ENCODE measurements at places on chromosomes 5 and 9.
A peak's percentile ranks its signal among the peaks of the same experiment; 100 is the strongest.

- no peak for DNase-seq
Measured at GRCh38 chr9:70403166-70403565, 11.3 kb downstream of the KLF9 start.

GRCh38 chr5:10627160-10627701 is 63.4 kb downstream of the ANKRD33B start:
- DNase-seq, result no peak

DNA sequence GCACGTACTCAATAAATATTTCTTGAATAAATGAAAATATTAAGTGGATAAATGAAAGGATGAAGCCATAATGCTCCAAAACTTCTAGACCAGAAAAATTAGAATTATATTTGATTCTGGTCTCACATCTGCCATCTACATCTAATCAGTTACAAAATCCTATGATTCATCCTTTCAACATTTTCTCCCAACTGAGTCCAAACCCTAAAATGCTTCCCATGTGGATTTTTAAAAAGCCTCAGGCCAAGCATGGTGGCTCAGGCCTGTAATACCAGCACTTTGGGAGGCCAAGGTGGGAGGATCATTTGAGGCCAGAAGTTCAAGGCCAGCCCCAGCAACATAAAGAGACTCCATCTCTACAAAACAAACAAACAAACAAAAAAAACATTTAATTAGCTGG is 31.6 kb upstream of the FST start:
- no peak for DNase-seq

- no peak for DNase-seq
Measured at GRCh38 chr5:120535900-120536299, 71.8 kb downstream of the PRR16 start.

DNA sequence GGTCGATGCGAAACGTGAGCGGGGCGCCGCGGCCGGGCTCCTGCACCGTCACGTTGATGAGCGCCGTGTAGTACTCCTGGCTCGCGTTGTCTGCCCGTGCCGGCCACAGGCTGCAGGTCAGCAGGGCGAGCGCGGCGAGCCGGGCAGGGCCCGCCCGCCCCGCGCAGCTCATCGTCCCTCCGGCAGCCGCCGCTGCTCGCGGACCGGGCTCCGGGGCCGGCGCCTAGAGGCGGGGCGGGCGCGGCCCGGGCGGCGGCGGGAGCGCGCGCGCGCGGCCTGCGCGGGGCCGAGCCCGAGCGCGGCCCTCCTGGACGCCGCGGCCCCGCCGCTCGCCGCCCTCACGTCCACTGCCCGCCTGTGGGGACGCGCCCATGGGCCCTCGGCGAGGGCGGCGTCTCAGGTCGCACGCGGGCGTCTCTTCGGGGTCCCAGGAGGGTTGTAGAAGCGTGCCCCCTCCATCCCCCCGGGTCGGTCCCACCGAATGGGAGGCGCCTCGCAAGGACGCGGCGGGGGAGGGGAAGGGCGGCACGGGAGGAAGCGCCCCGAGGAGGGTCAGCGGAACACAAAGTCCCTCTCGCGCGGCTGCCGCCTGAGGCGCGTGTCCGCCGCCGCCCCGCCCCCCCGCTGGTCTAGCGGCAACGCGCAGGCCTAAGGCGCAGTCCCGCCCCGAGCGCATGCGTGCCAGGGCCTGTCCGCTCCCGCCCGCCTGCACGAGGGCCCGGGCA is at the start of gene RNF130:
TSS of gene RNF130 (minus strand) at position 229 of the 725 bp plus-strand sequence. CDS start at position 172, 57 bp downstream.
- DNase-seq, result peak; percentile 77

- no peak for DNase-seq
Measured at GRCh38 chr5:138601444-138601843, 26.2 kb upstream of the HSPA9 start.

GRCh38 chr5:94375801-94376200 is 242.6 kb downstream of the KIAA0825 start:
- no peak for DNase-seq

DNA sequence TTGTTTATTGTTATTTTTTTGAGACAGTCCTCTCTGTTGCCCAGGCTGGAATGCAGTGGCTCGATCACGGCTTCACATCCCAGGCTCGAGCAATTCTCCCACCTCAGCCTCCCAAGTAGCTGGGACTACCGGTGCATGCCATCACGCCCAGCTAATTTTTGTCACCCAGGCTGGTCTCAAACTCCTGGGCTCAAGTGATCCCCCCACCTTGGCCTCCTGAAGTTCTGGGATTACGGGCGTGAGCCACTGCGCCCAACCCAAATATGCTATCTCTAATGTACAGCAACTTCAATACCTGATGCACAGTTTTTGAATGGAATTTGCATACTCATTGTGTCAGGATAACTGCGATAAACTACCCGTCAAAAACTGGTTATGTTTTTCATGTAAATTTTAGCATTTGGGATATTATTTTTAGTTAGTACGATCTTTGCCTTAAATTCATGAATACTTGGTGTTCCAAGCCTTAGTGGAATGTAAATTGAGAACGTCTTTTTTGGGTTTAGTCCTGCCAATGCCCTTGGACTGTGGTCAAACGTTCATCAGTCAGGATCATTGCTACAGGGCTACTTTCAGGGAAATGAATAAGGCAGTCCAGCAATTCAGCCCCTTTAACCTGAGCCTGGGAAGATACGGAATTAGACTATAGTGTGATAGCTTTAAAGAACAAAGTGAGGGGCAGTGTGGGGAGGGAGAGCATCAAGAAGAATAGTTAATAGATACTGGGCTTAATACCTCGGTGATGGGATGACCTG is 4.4 kb downstream of the UGCG start:
- no peak for DNase-seq

GRCh38 chr5:148776780-148777179 is 49.6 kb upstream of the ADRB2 start:
- no peak for DNase-seq

- DNase-seq, result no peak
Measured at GRCh38 chr5:126265917-126266316, 157.3 kb upstream of the GRAMD2B start.

DNA sequence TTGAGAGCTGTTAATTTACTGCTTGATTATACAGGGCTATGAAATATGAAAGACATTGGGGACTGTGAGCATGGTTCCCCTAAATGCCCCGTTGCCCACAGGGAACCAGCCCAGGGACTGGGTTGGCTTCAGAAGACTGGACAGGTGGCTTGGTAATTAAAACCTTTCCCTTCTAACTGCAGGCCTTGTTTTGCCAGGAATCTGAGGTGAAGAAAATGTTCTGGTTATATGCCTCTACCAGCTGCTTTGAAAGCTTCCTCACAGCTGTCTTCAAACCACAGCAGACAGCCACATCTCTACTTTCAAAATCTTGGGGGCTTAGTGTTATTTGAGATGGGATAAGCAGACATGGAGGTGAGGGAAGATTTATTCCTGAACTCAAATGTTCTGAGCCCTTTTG is 153.3 kb upstream of the SPRY4 start:
- DNase-seq, result no peak

DNA sequence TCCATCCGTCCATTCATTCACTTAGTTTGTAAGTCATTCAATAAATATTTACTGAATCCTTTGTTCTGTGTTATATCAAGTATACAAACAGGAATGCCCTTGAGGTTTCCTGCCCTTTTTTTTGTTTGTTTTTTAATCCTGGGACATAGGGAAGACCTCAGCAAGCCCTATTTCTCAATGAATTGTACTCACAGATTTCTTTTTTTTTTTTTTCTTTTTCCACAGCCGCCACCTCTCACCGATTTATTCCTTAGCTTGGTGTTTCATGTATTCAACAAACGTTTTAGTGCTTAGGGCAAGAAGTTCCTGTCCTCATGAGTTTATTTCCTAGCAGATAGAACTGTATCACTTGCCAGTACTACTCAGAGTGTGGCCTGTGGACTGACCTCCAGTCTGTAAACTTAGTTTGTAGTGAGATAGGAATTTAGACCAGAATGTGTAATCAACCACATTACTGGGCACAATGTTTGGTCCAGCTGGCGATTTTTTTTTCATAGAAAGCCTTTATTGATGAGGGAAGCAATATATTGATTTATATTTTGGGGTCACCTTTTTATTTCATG is 35.4 kb upstream of the C5orf47 start:
- DNase-seq, result no peak

DNA sequence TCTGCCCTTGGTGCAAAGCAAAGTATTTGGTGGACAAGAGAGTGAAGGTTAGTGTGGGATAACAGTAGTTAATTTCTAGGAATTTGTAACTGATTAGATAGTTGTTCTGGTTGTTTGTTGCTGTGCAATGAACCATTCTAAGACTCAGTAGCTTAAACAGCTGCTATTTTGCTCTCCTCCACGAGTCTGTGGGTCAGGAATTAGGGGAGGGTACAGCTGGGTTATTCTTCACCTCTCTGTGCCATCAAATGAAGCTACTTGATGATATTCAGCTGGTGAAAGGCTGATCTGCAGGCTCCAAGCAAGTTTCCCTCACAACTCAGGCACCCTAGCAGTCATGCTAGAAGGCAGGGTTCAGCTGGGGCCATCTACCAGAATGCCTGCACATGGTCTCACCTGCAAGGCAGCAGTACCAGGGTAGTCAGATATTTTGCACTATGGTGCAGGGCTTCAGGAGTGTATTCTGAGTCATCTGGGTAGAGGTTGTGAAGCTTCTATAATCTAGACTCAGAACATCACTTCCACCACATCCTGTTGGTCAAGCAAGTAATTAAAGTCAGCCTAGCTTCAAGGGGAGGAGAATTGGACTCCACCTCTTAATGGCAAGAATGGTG is 159.5 kb upstream of the SLC28A3 start:
- no peak for DNase-seq

- DNase-seq, result no peak
Measured at GRCh38 chr5:104400941-104401340, 838.4 kb upstream of the NUDT12 start.

- DNase-seq, result no peak
Measured at GRCh38 chr5:118336468-118336867, 651.9 kb downstream of the DTWD2 start.

DNA sequence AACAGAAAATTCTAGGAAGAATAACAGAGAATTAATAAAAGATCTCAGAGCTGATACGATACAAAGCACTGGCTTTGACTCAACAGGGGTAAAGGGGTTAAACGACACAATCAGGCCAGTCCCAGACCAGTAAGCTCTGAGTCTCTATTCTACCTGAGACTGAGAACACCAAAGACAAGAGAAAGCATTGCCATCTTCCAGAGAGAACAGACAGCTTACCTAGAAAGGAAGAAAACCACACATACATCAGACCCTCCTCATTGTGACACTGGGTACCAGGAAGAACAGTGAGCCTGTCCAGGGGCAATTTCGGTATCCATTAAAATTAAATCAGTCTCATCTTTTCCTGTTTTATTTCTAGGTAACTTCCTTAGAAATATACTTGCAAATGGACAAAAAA is 41.1 kb downstream of the MRPL36 start:
- DNase-seq, result no peak

- no peak for DNase-seq
Measured at GRCh38 chr5:35345222-35345621, 114.9 kb upstream of the PRLR start.

- DNase-seq, result no peak
Measured at GRCh38 chr5:100043475-100043874, 491.7 kb upstream of the FAM174A start.

- no peak for DNase-seq
Measured at GRCh38 chr9:104843644-104844240, 79.8 kb downstream of the NIPSNAP3B start.

DNA sequence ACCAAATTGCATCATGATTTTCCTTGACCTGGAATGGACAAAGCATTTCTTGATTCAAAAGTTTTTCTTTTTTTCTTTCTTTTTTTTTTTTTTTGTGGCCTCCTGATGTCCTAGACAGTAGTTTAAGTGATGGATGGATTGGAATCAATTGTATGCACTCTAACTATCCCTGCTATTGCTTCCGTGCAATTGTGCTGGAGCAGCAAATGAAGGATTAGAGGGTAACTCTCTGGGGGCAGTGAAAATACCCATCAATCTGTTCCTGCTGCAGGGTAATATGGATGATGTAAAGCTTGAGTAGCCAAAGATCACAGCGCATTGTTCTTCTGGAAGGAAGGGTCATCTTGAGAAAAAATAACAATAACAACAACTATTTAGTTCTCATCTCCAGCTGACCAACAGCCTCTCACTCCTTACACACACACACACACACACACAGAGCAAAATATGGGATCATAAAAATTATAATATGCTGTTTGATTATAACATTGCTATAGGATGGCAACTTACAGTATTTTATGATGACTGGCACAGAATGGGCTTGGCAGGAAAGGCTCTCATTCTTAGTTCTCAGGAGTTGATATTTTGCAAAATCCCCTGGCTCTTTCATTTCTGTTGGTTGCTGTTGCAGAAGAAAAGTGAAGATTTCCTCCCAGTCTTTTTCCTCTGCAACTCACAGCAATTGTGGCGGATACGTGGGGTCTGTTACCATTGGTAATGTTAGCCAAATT is 160.9 kb upstream of the DMAC1 start:
- DNase-seq, result no peak

DNA sequence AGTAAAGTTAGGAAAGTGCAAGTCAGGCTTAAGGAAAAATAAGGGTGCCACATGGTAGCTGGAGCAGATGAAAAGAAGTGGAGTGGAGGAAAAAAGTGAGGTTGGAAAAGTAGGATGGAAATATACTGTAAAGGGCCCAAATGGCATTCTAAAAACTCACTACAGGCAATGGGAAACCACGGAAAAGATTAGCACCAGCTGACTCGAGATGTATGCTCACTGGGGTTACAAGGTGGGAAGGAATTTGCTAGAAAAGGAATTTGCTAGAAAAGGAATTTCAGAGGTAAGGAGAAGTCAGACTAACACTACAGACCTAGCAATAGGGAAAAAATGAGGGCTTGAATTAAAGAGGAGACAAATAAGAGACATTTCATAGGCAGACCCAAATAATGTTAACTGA is 3.6 kb downstream of the PSMD5 start:
- DNase-seq, result no peak

- no peak for DNase-seq
Measured at GRCh38 chr5:45695804-45696156, 400 bp downstream of the HCN1 start.

DNA sequence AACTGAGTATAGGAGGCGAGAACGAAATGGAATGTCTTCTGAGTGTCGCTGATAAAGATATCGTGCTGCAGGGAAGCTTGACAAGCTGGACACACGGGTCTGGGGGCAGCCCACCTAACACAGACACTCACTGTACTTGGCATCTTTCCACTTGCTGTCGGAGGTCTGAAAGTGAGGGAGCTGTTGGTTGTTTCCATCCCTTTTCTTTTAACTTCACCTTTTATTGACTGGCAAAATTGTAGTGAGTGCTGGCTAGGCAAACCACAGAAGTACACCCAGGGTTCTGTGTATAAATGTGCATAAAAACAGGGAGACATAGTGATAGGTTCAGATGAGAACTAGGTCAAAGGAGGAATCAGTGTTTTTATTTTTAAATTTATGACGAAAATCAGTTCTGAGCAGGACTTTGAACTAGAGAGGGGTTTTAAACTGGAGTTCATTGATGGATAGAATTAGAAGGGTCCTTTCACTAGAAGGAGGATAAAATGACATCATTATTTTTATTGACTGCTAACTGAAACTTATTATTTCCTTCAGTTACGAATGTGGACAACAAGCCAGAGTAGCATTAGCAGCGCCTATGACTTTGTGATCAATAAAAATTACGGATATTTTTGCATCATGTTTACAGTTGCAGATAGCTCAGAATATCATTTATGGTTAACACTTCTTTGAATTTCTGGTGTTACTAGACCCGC is 817 bp downstream of the GAPVD1 start:
- DNase-seq, result no peak
